Activated T-helper 17 cell treated with anti-CD3 and anti-CD28 coated beads, Interleukin-2, amount 50 U/mL, for 72 hours (primary cell): ENCODE measurements at places on chromosomes 6 and 20. TPM values are rescaled to one million over a fixed set of nuclear protein-coding genes. Genes with fewer than 3 reads are reported as not detected.

The IMPG1 gene
- not detected for total RNA-seq

The GNRH2 gene
- 13.7 TPM for total RNA-seq

The E2F1 gene
- total RNA-seq: 65.4 TPM

The OVOL2 gene
- not detected for total RNA-seq

The CCM2L gene
- not detected for total RNA-seq

The CDH4 gene
- 0.45 TPM for total RNA-seq

The GTSF1L gene
- not detected for total RNA-seq

The ULBP1 gene
- 0.35 TPM for total RNA-seq

GRCh38 chr20:43160941-43161340 lies 28.8 kb downstream of the PTPRT start:
- no peak for ATAC-seq

DNA sequence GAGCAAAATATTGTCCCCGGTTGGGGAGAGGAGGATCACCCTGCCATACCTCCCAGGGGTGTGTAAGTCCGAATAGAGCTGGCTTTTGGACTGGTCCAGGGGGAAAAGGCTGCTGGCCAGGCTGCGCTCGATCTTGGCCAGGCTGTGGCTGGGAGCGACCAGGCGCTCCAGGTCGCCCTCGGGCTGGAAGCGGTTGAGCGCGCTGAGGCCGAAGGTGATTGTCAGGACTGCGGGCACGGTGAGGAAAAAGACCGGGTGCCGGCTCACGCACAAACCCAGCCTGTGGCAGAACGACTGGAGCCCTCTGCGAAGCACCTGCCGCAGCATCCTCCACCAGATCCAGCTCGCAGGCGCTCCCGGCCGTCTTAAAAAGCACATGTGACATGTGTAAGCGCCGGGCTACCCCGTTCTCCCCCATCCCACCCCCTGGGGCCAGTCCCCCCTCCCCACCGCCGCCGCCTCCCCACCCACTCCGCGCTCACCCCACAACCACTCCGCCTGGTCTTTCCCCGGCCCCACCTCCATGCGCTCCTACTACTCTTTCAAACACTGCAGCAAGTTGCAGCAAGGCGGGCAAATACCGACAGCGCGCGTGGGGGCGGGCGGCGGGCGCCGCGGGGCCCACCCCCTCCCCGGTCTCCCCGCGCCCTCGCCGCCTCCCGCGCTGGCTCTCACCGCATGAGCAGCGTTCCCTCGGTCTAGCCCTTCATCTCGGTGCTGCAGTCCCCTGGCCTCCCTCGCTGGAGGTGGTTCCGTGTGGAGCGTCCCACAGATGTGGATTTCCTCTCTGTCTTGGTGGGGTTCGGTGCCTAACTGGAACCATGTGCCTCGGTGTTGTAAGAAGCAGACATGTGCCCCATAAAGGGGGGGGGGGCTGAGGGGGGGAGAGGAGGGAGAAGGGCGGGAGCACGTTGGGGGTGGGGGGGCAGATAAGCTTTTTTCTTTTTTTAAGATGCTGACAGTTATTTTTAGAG lies 42.4 kb downstream of the PTCHD4 start:
- no peak for ATAC-seq

DNA sequence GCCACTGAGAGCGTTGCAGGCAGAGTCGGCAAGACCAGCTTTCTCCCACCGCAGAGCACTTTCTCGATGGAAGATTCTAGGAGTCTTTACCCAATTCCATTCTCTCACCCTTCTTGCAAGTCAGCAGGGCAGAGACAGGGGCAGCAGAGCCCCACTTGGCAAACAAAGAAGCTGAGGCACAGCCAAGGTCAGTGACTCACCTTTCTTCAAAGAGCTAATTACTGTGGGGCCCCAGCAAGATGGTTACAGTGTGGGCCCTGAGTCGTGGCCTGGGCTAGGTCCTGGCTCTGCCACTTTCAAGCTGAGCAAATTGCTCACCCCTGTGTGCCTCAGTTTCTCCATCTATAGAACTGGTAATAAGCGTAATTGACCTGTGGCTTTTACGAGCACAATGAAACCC lies 277.0 kb downstream of the PREX1 start:
- no peak for ATAC-seq

DNA sequence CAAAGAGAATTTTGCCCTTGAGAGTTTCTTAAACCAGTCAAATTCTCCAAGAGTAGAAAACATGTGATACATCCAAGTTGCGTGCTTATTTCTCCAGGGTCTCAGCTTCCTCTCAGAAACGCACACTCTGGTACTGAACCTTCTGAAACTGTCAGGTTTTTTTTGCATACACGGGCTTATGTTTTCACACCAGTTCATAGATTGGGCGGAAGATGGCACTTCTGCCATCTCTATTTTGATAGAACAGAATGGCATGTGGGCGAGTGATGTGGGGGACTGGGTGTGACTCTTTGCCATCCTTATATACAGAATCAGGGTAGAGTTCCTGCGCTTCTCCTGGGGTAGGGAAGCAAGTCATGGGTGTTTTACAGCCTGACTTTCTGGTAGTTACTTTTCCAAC lies 56.4 kb downstream of the ADTRP start:
- peak; percentile 47 for ATAC-seq

DNA sequence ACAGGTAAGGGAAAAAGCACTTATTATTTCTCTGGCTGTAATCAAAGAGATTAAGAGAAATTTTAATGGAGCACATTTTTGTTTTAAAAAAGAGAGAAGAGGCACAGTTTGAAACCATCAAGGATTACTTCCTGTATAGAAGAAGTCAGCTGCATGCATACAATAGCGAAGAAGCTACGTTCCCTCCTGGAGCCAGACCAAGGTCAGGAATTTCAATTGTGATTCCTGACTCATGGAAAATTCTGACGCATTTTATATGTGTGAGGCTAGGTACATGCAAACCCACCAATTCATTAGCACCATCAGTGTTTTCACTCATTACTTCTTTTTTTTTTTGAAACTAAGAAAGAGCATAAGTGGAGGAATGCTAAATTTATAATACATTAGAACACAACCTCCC lies 232.7 kb upstream of the SGK1 start:
- no peak for ATAC-seq

DNA sequence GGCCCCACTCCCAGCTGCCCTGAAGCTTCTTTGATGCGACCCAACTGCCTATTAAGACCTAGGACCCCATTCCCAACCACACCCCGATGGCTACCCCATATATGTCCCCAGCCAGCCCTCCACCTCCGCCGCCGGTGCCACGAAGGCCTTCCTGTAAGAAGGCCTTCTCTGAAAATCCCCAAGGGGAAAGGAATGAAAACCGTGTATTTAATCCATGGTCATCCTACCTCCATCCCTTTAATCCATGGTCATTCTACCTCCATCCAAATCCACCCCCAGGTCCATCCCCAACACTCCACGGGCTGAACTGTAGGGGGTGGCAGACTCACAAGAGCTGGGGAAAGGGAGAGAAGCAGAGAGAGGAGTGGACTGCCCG lies 545 bp upstream of the VSX1 start:
- no peak for ATAC-seq

DNA sequence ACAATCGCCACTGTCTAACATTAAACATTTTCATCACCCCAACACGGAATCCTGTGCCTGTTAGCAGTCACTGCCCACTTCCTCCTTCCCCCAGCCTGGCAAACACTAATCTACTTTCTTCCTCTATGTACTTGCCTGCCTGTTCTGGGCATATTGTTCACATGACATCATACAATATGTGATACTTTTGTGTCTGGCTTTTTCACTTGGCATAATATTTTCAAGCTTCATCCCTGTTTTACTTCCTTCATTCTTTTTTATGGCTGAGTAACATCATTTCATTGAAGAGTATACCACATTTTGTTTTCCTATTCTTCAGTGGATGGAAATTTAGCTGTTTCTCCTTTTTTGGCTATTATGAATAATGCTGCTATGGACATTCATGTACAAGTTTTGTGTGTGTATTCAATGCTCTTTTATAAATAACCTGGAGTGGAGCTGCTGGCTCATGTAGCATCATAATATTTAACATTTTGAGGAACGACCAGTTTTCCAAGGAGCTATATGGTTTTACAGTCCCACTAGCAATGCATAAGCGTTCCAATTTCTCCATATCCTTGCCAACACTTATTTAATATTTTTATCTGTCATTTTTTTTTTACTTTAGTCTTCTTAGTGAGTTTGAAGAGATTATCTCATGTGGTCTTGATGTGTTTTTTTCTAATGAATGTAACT lies 360.1 kb downstream of the HDGFL1 start:
- no peak for ATAC-seq

DNA sequence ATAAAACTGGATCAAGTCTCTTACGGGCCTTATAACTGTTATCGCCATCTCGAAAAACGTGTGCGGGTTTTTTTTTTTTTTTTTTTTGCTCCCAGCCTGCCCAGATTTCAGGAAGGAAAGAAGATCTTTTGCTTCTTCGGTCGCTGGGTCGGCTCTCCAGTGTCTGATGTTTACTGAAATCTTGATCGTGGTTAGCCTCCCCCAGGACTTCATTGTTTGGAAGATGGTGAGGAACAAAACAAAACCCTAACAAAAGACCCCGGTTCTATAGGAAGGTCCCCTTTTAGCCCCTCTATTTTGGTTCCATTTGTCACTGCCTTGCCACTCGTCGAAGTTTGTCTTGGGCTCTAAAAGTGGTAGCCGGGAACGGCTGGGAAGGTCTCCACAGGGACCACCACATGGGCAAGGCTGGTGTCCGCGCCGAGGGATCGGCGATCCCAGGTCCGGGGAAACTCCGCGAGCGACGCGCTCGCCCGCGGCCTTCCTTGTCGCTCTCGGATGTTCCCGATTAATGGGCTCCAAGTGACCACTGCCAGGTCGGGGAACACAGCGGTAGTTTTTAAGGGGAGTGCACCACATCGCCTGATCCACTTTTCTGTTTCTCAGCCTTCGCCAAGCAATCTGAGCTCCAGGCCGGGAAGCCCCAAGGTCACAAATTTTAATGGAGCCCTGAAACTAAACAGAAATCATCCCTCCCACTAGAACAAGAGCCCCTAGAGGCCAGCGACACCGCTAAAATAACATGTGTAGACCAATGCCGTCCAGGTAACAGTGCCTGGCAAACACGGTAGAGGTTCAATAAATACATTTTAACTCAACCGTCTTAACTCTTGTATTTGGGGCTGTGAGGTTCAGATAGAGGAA lies 27.0 kb downstream of the TRIM27 start:
- ATAC-seq: peak; percentile 31

- ATAC-seq: no peak
Measured at GRCh38 chr6:116221067-116221466, 32.8 kb downstream of the TSPYL4 start.

- no peak for ATAC-seq
Measured at GRCh38 chr20:7596541-7596940, 343.7 kb downstream of the HAO1 start.

DNA sequence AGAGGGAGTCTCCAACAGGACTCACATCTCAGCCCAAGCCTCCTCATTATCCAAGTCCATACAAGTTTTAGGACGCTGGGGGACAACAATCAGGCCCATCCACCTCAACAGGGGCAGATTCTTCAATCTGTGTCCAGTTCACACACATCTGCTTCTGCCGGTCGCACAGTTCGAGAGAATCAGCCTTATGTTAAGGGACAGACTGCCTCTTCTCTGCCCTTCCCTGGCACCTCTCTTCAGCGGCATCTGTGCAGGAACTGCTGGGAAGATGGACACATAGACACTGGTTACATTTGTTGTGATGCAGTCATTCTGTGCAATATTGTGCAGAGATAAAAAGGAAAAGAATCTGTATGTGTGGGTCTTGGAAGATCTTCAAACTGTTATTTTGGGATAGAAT lies 21.0 kb downstream of the ULBP1 start:
- no peak for ATAC-seq

DNA sequence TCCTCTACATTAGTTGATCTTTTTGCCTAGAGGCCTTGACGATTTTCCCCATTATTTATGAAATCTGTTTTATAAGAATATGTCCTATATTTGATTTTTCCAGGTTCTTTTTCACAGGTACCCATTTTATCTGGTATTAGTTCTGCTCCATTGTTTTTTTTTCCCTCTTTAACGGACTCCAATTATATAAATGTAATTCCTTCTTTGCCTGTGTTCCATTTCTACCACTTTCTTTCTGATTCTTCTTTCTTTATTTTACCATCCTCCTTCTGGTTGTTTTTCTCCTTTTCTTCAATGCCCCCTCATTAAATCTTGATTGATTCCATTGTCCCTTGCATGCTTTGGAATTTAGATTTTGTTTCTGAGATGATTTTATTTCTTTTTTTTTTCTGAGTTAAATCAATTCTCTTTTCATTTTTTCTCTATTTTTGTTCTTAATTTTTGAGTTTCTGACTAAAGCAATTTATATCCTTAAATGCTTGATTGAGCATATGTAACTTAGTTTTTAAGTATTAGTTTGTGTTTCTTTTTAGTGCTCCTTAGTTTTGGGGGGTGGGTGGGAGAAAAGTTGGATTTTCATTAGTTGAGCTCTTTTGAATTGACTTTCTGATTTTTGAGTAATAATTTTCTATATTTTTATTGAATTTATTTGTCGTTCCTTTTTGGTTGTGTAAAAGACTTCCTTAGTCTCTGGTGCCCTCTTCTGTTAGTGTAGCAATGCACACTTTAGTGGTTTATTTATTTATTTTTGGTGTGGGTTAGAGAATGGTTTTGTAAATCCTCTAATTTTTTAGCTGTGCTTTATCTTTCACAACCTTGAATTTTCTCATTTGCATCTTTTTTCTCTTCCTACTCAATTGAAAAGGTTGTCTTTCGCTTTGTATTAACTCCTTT lies 140.8 kb downstream of the FARS2 start:
- ATAC-seq: no peak

DNA sequence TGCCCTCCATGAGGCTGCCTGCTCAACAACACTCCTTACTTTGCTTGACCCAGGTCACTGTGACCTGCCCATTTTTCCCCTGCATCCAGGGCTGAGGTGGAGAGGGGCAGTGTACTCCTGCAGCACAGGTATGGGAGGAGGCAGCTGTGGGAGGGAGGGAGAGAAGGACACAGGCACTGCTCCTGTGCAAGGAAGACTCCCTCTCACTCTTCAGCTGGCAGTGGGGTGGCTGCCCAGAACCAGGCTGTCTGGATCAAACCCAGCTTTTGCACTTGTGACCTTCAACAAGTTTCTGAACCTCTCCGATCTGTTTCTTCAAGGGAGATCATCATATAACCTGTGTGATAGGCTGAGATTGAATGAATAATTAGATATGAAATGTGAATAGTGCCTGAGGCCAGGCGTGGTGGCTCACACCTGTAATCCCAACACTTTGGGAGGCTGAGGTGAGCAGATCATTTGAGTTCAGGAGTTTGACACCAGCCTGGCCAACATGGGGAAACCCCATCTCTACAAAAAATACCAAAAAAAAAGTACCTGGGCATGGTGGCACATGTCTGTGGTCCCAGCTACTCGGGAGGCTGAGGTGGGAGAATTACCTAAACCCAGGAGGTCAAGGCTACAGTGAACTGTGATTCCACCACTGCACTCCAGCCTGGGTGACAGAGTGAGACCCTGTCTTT lies 14.1 kb downstream of the TGIF2 start:
- peak; percentile 28 for ATAC-seq

GRCh38 chr6:46062312-46062711 lies 46.7 kb upstream of the CLIC5 start:
- no peak for ATAC-seq
